ENCODE measurements at places on chromosomes 1 and 21. TPM values are rescaled to one million over a fixed set of nuclear protein-coding genes. Genes with fewer than 3 reads are reported as not detected.
A peak's percentile ranks its signal among the peaks of the same experiment; 100 is the strongest.

DNA sequence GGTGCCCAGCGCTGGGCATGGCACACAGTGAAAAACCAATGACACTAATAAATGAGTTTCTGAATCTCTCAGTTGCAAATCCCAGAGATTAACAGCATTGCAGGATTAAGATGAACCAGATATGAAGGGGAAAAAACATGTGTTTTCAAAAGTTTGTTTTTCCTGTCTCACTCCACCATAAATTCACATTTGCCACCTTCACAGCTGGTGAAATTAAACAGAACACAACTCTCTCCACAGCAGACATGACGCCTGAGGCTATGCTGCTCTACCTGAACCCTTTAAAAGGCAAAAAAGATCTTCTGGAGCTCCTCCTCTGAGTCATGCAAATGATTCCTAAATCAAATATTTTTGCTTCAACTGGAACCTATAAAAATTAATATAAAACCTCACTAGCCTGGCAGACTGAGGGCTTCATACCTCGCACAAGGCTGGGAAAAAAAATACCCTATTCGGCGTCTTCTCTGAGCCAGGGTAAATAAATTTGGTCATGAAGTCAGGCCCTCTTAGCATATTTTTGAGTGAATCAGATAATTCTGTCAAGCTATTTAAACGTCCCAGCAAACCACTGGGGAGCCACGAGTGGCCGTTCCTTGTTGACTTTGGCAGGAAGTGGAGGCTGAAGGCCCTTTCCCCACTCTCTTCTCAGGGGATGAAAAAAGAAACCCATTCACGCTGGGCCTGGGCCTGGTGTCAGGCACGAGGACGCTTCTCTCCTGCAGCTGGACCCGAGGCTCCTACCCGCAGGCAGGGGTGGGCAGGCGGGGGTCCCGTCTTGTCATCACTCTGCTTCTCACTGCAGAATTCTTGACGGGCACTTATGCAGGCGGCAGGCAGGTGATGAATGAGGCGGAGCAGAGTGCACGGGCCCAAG is 53.0 kb downstream of the DMRTB1 start:
- no peak for DNase-seq

- DNase-seq, result no peak
Observed at GRCh38 chr1:168116327-168116799, 20.4 kb downstream of the GPR161 start.

The SPATA46 gene
- not detected for total RNA-seq

GRCh38 chr1:159473335-159473734 is 33.8 kb downstream of the OR10J1 start:
- no peak for DNase-seq

GRCh38 chr1:9239622-9240401 is 5.2 kb downstream of the H6PD start:
- peak; percentile 73 for DNase-seq

- DNase-seq, result no peak
Observed at GRCh38 chr1:40381268-40382107, 8.0 kb downstream of the SMAP2 start.

The CFHR4 gene
- total RNA-seq, result not detected

GRCh38 chr1:116808848-116809508 is 54.7 kb downstream of the CD2 start:
- DNase-seq, result no peak

GRCh38 chr1:3687504-3687903 is 35.2 kb downstream of the TP73 start:
- no peak for DNase-seq

- no peak for DNase-seq
Observed at GRCh38 chr1:162365284-162366020, 11.2 kb downstream of the SPATA46 start.

The DEPDC1 gene
- 20.7 TPM for total RNA-seq

DNA sequence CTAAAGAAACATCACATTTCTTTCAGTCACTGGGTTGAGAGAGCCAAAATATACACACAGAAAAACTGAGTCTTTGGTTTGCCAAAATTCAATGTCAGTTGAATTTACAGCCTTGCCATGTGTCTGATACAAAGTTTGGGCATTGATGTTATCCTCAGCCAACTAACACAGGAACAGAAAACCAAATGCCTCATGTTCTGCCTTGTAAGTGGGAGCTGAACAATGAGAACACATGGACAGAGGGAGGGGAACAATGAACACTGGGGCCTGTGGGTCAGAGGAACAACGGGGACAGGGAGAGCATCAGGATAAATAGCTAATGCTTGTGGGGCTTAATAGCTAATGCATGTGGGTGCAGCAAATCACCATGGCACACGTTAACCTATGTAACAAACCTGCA is 39.6 kb upstream of the C21orf91 start:
- no peak for DNase-seq

DNA sequence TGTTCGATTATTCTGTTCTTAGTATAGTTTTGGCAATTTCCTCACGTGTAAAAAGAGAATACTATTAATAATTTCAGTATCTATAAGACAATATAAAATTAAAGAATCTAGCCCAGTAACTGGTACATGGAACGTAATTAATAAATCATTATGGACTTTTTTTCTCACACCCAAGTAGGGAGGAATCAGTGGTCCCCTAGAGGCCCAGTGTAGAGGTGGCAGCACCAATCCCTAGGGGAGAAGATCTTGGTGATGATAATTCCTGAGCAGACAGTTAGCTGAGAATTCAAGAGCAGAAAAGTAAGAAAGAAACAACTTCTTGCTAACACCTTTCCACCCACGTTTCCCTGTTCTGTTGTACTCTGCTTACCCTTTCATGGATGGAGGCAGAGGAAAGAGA is 19.7 kb upstream of the SELE start:
- no peak for DNase-seq

Measured in activated naive CD4-positive, alpha-beta T cell treated with anti-CD3 and anti-CD28 coated beads for 36 hours (primary cell).